Activated T-helper 17 cell treated with anti-CD3 and anti-CD28 coated beads, Interleukin-2, amount 50 U/mL, for 72 hours (primary cell): ENCODE measurements at places on chromosomes 13 and 19. TPM values are rescaled to one million over a fixed set of nuclear protein-coding genes. Genes with fewer than 3 reads are reported as not detected.
A peak's percentile ranks its signal among the peaks of the same experiment; 100 is the strongest.

DNA sequence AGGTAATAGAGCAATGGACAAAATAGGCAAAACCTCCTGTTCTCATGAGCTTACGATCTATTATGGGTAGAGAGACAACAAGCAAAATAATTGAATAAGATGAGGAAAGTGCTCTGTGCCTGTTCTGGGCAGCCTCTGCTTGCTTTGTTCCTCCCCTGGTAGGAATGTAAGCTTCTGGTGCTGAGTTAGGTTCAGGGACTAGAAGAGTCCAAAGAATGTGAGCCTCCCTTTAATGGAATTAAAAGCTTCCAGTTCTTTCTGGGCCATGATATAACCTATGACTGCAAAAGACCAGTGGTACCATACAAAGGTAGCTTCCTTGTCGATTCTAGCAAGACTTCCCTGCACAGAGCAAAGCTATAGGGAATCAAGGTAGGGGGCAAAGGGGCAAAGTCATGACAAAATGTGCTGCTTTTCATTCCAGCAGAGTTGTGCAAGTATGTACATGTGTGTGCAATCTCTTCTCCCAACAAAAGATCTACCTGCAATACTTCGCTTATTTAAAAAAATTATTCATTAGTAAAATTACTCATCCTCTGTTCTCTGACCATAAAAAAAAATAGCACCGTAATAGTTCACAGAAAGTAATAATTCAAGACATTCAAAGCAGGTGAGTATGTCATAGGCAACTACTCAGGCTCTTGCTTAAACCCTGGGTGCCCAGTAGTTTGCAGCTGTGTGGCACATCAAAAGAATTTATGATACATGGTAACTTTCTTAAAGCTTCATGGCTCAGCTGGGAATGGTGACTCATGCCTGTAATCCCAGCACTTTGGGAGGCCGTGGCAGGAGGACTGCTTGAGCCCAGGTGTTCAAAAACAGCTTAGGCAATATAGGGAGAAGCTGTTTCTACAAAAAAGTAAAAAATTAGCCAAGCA is 21.4 kb downstream of the ACOD1 start:
- ATAC-seq: no peak

GRCh38 chr13:39350461-39350881 is 252.5 kb downstream of the LHFPL6 start:
- no peak for ATAC-seq

- no peak for ATAC-seq
Observed at GRCh38 chr13:42899266-42899665, 92.8 kb downstream of the EPSTI1 start.

GRCh38 chr19:43755256-43755801 is 567 bp upstream of the SMG9 start:
- ATAC-seq: no peak

DNA sequence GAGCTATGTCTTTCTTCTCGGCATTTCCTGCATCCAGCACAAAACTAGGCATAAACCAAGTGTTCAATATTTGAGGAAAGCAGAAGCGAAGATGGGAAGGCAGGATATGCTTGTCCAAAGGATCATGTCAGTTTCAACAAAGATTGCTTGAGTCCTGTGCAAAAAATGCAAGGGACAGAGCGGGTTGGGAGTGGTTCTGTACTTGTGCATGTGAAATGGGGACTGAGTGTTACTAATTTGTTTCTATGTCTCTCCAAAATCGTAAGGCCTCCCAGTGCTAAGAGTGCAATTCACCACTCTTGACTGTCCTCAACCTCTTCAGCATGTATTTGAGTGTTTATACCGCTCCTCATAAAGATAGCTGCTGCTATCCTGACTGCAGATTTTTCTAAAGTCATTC is 166.2 kb downstream of the DLEU7 start:
- ATAC-seq: no peak

- ATAC-seq: no peak
Observed at GRCh38 chr13:112835796-112836195, 133.2 kb upstream of the MCF2L start.

- peak; percentile 83 for ATAC-seq
Observed at GRCh38 chr13:40389081-40389641, 277.3 kb downstream of the FOXO1 start.

DNA sequence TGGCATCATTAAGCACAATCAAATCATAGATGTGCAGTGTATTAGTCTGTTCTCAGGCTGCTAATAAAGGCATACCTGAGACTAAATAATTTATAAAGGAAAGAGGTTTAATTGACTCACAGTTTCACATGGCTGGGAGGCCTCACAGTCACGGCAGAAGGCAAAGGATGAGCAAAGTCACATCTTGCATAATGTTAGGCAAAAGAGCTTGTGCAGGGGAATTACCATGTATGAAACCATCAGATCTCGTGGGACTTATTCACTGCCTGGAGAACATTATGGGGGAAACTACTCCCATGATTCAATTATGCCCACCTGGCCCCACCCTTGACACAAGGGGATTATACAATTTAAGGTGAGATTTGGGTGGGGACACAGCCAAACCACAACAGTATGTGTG is 245.2 kb upstream of the DACH1 start:
- no peak for ATAC-seq

DNA sequence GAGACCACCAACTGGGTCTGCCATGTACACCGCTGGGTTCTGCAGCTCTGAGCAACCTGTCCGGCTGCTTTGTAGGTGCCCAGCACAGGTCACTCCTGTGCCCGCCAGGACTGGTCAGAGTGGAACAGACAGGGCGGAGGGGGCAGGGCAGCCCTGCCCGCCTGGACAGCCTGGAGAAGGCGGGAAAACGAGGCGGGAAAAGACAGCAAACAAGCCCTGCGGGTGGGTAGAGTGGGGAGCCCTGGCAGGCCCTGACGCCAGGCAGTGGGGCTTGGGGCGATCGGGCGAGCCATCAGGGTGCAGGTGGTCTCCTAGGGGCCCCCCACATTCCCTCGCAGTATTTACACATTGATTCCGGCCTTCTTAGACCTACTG is 533 bp upstream of the UHRF1 start:
- ATAC-seq: no peak

DNA sequence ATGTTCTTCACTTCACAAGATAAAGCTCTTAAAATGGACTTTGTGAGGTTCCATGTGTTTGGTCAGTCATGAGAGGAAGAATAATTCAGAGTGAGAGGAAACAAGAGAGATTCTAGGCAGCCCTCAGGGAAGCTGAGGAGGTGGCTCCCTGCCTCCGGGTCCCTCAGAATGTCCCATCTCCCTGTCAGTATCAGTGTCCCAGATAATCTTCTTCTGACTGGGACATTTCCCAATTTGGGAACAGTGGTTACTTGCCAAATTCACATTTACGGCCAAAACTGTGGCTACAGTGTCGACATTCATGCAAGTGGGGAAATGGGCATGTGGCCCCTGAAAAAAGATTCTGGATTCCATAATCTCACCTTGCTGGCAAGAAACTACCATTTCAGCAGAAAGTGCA is 9.0 kb downstream of the ZNF417 start:
- no peak for ATAC-seq

- ATAC-seq: no peak
Observed at GRCh38 chr13:43910856-43911255, 31.2 kb downstream of the LACC1 start.

DNA sequence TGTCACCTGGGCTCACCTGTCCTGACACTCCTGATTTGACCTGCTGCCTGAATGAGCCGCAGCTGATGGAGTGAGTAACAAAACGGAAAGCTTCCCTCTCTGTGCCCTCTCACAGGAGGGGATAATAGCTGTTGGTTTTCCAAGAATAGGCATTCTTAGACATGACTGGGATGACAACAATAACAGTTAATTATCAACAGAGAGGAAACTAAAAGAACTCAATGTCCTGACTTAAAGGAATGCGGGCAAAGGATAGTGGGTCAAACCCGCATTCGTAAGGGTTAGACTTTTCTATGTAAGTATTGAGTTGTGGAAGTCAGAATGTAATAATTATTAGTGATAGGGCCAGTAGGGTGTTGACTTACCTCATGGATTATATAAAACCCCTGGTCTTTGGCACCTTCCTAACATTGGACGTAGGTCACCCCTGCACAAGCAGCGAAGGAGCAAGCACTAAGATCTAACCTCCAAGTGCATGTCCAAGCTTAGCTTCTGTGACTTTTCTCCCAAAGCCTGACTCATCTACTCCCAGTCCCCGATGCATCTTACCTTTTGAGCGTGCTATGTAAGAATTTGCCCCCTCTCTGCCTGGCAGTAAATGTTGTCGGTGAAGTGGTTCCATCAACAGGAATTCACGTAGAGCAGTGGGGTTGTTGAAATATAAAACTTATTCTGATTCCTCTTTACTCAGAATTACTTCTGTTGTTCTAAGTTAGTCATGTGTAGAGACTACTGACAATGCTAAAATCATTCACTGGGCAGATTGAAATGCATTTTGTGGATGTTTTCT is 442.3 kb downstream of the FGF9 start:
- no peak for ATAC-seq

DNA sequence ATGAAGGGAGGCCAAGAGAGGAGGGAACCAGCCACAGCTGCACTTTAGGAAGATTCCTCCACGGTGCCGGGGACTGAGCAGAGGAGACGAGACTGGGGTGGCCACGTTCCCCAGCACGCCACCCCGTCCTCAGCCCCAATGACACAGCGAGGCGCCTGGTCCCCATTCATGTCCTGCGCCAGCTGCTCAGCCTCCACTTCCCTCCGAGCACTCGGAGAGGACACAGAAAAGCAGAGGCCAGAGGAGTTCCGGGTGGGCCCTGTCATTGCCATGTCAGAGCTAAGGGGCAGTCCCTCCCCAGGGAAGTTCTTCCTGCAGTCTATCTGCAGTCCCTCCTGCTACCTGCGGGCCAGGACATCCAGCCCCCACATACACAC is 53.2 kb upstream of the NFIC start:
- ATAC-seq: no peak

DNA sequence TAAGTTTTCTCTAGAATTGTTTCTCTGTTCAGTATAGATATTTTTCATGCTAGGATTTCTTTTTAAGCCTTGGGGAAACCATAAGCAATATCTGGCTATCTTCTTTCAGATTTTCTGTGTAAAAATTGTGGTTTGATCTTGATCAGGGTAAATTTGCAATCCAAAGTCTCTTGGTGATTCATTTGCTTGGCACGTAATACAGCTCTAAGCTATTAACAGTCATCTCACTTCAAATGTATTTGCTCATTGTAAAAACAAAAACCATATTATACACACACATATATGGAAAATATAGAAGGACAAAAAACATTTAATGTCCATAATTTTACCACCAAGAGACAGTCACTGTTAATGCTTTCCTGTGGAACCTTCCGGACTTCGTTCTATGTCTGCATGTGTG is 191.0 kb downstream of the SHISA2 start:
- no peak for ATAC-seq

DNA sequence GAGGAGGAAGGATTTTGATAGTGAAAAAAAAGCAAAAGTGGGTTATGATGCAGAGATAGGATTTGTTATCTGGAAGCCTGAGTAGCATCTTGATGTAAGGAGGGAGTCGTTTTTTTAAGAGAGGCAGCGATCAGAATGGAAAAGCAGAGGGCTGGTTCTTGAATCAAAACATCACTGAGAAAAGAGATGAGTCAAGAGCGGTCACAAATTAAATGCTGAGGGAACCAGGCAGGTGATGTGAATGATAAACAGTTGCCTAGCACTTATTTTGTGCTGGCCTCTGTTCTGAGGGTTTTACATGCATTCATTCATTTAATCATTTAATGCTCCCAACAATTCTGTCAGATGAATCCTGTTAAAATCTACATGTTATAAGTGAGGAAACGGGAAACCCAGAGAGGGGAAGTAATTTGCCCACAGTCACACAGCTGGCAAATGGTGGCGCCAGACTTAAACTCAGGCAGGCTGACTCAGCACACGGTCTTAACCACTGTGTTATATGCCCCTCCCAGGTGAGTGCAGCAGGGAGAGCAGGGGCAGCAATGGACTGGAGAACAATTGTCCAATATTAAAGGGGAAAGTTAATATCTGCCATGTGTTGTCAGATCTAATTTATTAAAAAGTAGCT is 21.4 kb downstream of the SIGLECL1 start:
- ATAC-seq: peak; percentile 66

GRCh38 chr19:6480848-6481415 is 655 bp downstream of the DENND1C start:
- ATAC-seq: peak; percentile 35

DNA sequence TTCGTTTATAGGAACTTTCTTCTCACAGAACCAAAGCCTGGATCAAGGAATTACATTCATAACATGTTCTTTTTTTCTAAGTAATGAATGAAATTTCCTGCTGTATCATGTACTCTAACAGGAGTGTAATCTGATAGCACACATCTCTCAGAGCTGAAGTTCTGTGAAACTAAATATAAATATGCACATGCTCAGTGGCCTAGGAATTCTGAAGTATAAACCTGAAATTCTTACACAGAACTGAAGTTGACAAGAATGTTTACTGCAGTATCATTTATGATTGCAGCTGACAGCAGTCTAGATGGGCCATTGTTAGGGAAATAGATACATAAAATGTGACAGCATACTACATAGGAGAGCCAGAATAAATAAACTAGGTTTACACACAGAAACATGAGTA is 54.5 kb downstream of the USP12 start:
- ATAC-seq: no peak

DNA sequence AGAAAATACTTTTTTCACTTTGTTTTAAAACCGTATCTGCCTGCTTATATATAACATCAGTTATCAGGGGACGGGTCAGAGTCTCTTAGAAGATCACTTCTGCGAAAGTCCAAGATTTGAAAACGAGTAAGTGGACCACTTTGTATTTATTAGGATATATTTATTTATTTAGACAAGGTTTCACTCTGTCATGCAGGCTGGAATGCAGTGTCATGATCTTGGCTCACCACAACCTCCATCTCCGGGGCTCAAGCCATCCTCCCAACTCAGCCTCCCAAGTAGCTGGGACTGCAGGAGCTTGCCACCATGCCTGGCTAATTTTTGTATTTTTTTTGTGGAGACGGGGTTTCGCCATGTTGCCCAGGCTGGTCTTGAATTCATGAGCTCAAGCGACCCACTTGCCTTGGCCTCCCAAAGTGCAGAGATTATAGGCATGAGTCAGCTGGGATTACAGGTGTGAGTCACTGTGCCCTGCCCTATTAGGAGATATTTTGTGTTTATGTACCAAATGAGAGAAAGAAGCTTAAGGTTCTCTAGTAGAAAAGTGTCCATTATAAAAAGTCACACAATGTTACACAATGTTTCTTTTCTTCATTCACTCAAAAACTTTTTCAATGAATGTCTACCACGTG is 39.5 kb downstream of the RASL11A start:
- ATAC-seq: no peak

- ATAC-seq: no peak
Observed at GRCh38 chr13:97802213-97802612, 151.3 kb upstream of the IPO5 start.

The IZUMO2 gene
- not detected for total RNA-seq

The DIAPH3 gene
- total RNA-seq: 23.8 TPM

The NOTCH3 gene
- total RNA-seq: 0.06 TPM

The FGF14 gene
- not detected for total RNA-seq

The SIGLEC14 gene
- not detected for total RNA-seq

The FFAR2 gene
- not detected for total RNA-seq

The GAPDHS gene
- total RNA-seq: not detected

The SAMD4B gene
- total RNA-seq: 52.8 TPM

The PCDH17 gene
- not detected for total RNA-seq

The FKRP gene
- 6.3 TPM for total RNA-seq

The SERTAD3 gene
- 23.9 TPM for total RNA-seq
